ENCODE measurements at places on chromosomes 12 and 14. TPM values are rescaled to one million over a fixed set of nuclear protein-coding genes. Genes with fewer than 3 reads are reported as not detected.

Gene PAPLN
- polyA plus RNA-seq = 2.4 TPM

Gene TAS2R30
- polyA plus RNA-seq = 0.80 TPM

Gene MYH6
- 0.10 TPM for polyA plus RNA-seq

Gene RILPL1
- 4.4 TPM for polyA plus RNA-seq

Gene KCNJ8
- 1.0 TPM for polyA plus RNA-seq

Gene PLA2G1B
- not detected for polyA plus RNA-seq

Gene REP15
- 0.89 TPM for polyA plus RNA-seq

Gene P2RX2
- 2.3 TPM for polyA plus RNA-seq

GRCh38 chr12:12807970-12808702 is 5.0 kb upstream of the DDX47 start:
- DNase-seq = no peak

- DNase-seq = no peak
Observed at GRCh38 chr14:24289649-24290280, 9.8 kb downstream of the DHRS1 start.

DNA sequence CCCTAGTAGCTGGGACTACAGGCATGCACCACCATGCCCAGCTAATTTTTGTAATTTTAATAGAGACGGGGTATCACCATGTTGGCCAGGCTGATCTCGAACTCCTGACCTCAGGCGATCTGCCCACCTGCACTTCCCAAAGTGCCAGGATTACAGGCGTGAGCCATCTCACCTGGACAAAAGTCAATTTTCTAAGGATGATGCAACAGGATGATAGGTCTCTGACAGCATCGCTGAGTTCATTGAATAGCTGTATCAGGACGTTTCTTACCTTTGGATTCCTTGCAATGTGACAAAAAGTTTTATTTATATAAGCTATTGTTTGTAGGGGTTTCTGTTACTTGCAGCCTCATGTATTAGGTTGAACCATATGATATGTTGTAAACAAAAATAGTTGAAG is 55.5 kb upstream of the PCED1B start:
- no peak for DNase-seq

DNA sequence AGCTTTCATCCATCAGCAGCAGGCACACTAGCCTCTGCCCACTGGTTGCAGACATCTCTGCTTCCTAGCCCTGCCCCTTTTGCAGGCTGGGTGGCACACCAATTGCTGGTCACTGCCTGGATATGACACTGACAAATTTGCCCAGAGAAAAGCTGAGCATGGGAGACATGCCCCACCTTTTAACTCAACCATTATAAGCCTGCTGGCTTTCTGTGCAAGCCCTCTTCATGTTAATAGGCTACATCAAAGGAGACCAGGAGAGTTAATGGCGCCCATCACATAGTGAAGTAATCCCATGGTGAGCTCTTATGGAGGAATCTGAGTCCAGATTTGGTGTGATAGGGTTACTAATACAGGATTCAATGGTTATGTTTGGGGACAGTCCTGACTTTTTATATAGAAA is 139.2 kb downstream of the KICS2 start:
- DNase-seq = no peak

DNA sequence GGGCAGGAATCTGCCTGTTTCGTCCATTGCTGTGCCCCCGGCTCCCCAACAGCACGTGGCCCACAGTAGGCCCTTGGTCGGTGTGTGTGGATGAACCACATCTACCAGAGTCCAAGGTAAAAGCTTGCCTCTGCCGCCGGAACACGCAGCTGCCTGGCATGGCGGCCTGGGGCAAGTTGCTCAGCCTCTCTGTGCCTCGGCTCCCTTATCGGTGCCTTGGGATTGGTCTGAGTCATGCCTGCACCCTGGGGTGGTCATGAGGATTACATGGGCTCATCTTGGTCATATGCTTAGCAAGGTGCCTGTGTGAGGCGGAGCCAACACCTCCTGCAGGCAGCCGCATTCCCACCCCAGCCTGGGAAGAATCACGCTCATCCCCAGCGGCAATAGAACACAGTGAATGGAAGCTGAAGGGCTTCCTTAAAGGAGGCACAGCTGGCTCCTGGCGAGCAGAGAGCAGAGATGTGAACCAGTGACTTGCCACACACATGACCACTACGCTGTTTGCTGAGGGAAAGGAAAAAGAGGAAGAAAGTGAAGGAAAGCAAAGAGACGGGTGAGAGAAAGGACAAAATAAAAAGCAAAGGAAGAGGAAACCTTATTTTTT is 5.5 kb upstream of the SCARB1 start:
- peak; percentile 55 for DNase-seq

- DNase-seq = no peak
Observed at GRCh38 chr12:25469368-25469767, 83.7 kb downstream of the LMNTD1 start.

DNA sequence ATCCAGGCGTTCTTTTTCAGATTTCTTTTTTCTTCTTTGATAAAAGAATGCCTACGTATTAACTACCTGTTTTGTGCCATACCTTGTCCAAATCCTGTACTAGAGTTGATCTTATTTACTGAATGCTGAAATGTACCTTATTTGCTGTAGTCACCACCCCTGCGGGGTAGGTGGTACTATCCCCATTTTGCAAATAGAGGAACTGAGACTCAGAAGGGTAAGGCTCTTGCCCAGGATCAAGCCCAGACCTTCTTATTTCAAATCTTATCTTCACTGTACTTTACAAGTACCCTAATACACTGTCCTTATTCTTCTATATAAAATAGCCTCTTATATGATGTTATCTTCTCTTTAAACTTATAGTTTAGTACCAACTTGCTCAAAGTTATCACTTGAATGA is 206.5 kb downstream of the SLC41A2 start:
- DNase-seq = no peak

GRCh38 chr14:47008732-47009131 is 357.2 kb upstream of the RPL10L start:
- DNase-seq = no peak

- DNase-seq = no peak
Observed at GRCh38 chr12:16072678-16073077, 161.5 kb downstream of the DERA start.

- peak; percentile 14 for DNase-seq
Observed at GRCh38 chr14:88225721-88226120, 97.3 kb downstream of the KCNK10 start.

- peak; percentile 33 for DNase-seq
Observed at GRCh38 chr14:95523815-95524448, 7.5 kb upstream of the SYNE3 start.

DNA sequence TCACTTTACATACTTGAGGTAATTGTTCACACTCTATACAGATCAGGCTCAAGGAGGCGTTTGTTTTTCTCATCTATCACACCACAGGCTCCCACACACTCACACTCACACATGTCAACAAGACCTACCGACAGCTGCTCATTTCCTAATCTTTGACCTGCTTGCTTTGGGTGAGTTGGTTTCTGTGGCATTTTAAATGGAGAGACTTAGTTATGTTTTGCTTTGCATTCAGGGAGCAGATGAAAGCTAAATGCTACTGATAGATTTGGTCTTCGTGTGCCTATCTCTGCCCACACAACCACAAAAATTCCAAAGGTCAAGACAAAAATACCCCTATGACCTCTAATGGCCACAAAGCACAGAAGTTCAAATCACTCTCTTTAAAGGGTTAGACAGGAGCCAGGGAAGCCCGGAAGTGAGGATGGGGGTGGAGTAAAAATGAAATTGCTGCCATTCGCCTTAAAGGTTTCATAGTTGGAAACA is 203.5 kb upstream of the G2E3 start:
- no peak for DNase-seq

- DNase-seq = no peak
Observed at GRCh38 chr12:125149160-125150108, 84.2 kb downstream of the AACS start.

DNA sequence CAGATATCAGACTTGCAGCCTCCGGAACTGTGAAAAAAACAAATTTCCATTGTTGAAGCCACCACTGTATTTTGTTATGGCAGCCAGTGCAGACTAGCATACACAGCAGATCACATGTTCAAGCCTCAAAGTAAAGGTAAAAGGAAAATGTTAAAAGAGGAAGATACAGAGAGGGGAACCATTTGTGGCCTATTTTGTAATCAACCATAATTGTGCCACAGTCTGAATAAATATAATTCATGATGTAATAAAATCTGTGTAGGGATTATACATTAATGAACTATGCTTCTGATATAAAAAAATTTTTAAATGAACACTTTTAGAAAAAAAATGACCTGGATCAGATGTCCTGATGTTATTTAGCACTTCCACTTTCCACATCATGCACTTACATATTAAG is 79.6 kb downstream of the SLC16A7 start:
- DNase-seq = no peak
